Tibial artery (tissue), 4 donors: ENCODE measurements at places on chromosomes 2 and 18.

GRCh38 chr2:31674446-31674845 lies 93.7 kb upstream of the SRD5A2 start:
- DNase-seq = no peak

GRCh38 chr2:43174368-43174916 lies 52.0 kb downstream of the ZFP36L2 start:
- no peak for DNase-seq

GRCh38 chr2:234378440-234378839 lies 118.4 kb downstream of the ARL4C start:
- no peak for DNase-seq

- no peak for DNase-seq
Measured at GRCh38 chr2:104025295-104025694, 828.6 kb upstream of the POU3F3 start.

DNA sequence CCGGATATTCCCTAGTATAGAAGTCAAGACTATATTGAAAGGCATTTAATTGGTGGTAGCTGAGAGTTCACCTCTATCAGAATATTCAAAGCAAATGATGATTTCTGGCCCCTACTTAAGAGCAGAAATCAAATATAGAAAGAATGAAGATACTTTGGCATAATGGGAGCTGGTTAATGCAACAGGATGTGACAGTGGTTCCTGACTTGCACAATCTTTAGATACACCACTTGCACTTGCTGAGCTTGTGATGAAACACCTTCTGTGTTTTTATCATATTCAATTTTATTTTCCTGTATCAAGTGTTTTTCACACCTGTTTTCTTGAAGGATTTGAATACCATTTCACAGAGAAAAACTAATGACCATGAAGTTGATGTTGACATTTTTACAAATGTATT lies 124.1 kb upstream of the CDH19 start:
- no peak for DNase-seq

GRCh38 chr2:95044601-95045000 lies 19.1 kb downstream of the MAL start:
- no peak for DNase-seq

DNA sequence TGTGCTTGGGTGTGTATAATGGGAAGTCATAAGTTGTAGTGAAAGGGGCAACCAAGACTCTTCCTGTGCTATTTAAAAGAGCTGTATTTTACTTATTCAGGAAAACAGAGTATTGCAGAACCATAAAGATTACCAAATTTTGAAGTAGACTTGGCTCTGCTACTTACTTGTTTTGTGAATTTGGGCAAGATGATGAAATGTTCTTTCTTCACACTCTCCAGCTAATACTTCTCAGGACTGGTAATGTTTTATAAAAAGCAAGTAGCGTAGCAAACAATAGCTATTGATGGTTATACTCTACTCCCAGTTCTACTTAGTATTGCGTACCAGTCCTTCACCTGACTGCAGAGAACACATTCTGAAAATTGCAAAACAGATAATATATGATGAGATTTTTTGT lies 374.1 kb downstream of the ARHGAP15 start:
- no peak for DNase-seq
